ENCODE measurements at places on chromosomes 3 and 15. TPM values are rescaled to one million over a fixed set of nuclear protein-coding genes. Genes with fewer than 3 reads are reported as not detected.

Gene CCR4
- not detected for total RNA-seq

Gene WDR49
- total RNA-seq, result not detected

Gene CPEB1
- 2.9 TPM for total RNA-seq

Gene RGMA
- 0.17 TPM for total RNA-seq

Gene KCNH8
- total RNA-seq, result not detected

Gene PPCDC
- total RNA-seq, result 15.5 TPM

Gene VGLL3
- total RNA-seq, result 8.1 TPM

Gene CASR
- not detected for total RNA-seq

Gene IL17RB
- 0.96 TPM for total RNA-seq

Gene GLT8D1
- total RNA-seq, result 31.7 TPM

Gene EFCC1
- not detected for total RNA-seq

Gene CYFIP1
- 83.2 TPM for total RNA-seq

Gene GCHFR
- 7.3 TPM for total RNA-seq

Gene WDR93
- total RNA-seq, result 0.18 TPM

Gene LRRIQ4
- total RNA-seq, result not detected

Gene DHX36
- total RNA-seq, result 63.2 TPM

Gene RETNLB
- not detected for total RNA-seq

Gene CHAC1
- 10.0 TPM for total RNA-seq

Gene HACL1
- total RNA-seq, result 25.0 TPM

Gene PLXNB1
- 17.8 TPM for total RNA-seq

Gene ATP1B3
- 195 TPM for total RNA-seq

Gene CEMIP
- total RNA-seq, result 1.4 TPM

Gene ITIH1
- not detected for total RNA-seq

Gene KATNBL1
- 29.6 TPM for total RNA-seq

Gene SLC12A8
- 1.7 TPM for total RNA-seq

Gene MYH15
- 0.15 TPM for total RNA-seq
